ENCODE measurements at places on chromosomes 2 and 18.

DNA sequence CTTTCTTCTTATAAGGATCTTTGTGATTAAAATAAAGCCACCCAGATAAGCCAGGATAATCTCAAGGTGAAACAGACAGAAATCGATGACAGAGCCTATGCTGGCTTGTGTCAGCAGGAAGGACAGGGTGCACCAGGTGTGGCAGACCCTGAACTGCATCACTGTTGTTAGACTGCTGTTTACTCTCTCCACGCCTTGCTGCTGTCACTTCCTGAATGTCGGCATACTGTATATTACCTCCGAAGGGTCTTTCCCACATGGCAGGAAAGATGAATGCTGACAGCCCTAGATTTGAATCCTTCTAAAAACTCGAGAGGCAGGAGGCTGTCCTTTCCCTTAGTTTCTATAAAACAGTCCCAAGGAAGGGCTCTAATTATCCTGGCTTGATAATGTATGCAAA, 18.9 kb upstream of the TMEM163 start:
- no peak for DNase-seq

DNA sequence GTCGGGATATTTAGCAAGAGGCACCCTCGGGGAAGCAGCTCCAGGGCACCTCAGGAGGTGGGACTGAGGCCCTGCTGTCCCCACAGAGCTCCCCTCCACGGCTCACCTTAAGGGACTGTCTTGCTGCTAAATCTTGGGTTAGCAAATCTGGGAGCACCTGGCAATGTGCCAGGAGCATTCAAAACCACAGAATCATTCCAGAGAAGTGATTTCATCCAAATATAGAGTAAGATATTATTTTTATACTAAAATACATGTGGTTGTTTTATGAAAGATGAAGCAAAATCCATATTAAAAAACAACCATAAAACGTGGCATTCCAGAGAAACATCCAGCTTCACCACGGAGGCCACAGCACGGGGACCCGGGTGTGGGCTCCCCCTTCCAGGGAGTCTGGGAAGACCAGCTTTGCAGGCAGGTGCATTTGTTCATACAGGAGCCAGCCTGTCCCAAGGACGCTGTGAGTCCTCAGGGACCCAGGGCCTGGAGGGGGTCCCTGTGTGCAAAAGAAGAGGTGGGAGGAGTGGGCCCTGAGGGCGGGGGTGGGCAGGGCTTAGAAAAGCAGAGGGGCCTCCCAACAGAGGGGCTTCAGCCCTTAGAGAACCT, 16.3 kb downstream of the HS1BP3 start:
- DNase-seq: no peak

DNA sequence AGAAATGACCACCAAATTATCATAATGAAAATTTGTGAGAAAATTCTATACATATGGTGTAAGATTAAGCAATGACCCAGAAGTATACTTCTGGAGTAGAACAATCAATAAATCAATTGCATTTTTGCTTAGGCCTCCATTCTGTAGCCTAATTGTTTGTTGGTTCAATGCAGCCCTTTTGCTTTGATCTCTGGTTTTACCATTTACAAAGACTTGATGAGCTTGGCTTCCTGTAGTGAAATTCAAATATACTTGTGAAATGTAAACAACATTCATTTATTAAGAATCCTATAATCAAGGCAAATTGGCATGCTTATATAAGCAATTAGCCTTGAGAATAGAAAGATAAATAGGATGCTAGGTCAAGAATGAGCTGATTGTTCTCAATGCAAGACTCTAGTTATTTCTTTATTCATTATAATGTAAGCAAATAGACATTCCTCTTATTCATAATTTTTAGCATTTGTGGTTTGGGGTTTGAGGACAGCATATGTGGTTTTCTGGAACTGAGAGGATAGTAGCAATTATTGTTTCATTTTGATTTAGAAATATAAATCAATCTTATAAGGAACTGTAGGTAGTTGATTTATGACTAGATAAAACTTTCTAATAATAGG, 9.7 kb downstream of the FMNL2 start:
- DNase-seq: no peak

DNA sequence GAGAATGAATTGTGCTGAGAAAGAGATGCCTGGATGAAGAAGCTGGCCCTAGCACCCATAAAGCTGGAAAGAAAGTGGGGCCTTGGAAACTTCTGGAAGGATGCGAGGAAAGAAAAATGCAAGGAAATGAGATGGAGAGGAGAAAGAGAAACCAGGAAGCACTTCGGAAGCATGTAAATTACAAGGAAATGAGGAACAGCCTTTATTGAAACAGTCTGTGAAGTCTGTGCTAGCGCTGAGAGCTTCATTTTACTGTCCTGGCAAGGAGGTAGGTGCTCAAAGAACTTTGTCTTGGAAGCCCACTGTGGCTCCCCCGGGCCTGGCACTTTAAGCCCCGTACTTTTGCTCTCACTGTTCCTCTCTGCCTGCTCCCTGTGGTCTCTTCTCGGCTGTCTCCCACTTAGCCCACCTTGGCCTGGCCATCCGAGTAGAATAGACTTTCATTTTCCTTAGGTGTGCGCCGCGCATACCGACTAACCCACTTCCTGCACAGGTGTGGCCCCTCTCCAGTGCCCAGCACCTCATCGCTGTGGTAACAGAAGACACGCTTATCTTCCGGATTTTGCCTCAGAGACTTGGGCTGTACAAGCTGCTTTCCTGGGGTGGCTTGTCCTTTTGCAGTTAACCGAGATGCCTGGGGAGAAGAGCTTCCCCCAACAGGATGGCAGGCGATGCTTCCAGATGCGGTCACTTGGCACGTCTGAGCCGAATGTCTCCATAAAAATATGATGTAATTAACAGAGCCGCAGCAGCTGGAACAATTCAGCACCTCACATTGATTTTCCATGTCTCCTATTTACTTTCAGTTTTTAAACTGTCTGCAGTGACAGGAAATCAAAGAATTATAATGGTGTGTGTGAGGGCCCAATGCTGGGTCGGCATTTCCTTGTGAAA, 199.6 kb downstream of the HRH4 start:
- peak; percentile 11 for DNase-seq

DNA sequence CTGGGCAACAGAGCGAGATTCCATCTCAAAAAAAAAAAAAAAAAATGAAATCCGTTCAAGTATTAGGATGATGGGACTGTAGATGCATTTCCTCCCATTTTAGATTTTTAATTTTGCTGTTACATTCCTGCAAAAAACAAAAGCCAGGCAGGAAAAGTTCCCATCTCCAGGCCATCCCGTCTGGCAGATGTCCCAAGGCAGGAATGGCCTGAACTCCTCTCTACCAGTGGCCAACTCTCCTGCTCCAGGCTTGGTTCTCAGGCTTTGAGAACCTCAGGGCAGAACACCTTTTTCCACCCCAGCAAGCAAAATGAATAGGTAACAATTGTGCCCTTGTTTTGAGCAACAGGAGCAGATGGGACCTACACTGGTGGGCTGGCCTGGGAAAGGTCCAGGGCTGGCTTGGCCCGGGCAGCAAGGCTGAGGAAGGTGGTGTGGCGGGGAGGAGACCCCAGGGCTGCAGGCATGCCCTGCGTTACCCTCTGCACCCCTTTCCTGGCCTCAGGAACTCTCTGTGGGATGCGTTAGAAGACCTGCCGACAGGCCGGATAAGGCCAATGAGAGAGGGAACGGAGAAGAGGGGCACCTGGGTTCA, 86.0 kb downstream of the FAM210A start:
- DNase-seq: no peak

DNA sequence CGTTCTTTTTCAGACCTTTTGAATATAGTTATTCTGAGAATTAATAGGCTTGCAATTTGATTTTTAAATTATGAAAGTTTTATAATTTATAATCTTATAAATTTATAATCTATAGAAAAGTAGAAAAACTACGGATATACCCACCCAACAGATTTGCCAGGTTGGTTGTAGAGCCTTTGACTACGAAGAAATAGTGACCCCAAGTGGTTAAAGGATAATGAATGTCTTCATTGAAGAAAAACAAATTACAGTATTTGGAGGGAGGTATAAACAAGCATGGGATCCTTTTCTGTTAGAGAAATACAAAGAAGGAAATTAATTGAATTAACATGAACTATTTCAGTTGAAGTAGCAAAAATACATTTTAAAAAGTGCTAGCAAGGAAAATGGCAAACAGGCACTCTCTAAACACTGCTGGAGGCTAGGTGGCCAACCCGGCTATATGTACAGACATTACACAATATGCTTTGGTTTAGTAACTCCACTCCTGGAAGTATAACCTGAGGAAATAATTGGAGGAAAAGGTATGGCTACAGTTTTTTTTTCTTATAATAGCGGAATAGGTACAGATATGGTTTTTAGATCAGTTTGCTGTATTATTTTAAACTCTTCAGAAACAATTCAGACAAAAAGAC, 110.9 kb downstream of the MIB1 start:
- DNase-seq: peak; percentile 54

GRCh38 chr2:59684771-59685166, 868.7 kb downstream of the BCL11A start:
- no peak for DNase-seq

- DNase-seq: no peak
These were observed 401.6 kb upstream of the FSIP2 start for GRCh38 chr2:185337033-185337432.

DNA sequence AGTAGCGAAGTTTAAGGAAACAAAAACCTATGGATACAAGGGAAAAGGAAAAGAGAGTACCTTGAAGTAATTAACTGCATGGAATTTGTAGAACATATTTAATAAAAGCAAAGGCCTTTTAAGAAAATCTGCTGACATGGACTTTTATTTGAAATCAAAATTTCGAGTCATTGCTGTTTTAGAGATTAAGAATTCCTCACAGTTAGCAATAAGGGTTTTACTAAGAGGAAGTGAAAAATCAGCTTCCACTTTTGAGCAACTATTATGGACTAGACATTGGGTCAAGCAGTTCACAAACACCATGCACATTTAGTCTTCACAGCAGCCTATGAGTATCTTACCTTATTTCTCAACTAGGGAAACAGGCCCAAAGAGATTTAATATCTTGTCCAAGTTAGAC, 876.3 kb downstream of the BCL11A start:
- no peak for DNase-seq

DNA sequence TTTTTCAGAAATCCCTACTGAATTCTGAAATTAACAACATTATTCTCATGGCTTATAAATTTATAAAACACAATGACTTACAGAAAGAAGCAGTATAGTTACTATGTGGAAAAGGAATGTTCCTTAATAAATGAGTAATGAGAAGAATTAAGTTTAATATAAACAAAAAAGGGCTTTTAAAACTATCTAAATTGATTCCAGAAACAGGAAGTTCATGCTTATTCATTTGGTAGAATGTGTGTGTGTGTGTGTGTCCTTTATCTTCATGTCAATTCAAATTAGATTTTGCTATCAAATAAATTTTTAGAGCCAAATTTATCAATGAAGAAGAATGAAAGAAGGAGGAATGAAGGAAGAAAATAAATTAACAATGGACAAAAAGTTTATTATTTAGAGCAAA, 440.8 kb upstream of the LRRTM4 start:
- DNase-seq: no peak

- DNase-seq: no peak
These were observed 2.8 kb upstream of the STK25 start for GRCh38 chr2:241511091-241511741.

GRCh38 chr2:126878601-126879000, 20.1 kb upstream of the TEX51 start:
- no peak for DNase-seq

- DNase-seq: no peak
These were observed 66.0 kb downstream of the MYO3B start for GRCh38 chr2:170243898-170244297.

DNA sequence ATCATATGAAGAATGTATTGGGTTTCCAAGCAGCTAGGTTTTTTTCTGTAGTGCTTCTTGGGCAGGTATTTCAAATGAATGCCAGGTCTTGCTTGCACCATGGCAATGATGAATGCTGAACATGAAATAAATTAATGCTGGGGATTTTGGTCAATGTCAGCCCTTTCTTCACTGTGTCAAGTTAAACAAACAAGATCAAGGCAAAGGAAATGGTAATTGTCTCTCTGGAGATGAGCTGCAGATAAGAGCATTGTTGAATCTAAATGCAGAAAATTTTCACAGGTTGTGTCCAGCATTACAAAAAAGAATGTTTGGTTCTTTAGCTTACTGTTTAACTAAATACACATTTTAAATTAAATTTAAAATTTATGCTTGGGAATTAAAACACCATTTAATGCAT, 144.3 kb downstream of the GPD2 start:
- DNase-seq: no peak

GRCh38 chr2:83186105-83186760, 1272.8 kb downstream of the SUCLG1 start:
- no peak for DNase-seq

DNA sequence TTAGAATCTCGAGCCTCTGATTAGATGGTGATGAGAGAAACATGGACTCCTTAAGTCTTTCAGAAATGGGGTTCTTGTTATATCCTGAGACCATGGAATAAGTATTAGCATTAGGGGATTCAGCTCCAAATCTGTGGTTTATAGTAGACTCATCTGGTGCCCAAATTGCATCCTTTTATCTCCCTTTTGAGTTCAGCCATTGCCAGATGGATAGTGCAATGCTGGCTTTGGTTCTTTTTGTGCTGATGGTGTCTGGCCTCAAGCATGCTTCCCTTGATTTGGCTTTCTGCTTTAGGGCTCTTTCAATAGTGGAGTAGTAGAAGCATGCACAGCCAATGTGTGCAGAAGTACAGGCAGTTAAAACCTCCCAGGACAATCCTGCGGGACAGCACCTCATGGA, 306.4 kb downstream of the TSN start:
- no peak for DNase-seq

- no peak for DNase-seq
These were observed 432.4 kb downstream of the FBXO15 start for GRCh38 chr18:73715210-73715670.

- no peak for DNase-seq
These were observed 428.1 kb downstream of the MEIS1 start for GRCh38 chr2:66862885-66863650.

GRCh38 chr2:99726691-99727090, 236.9 kb upstream of the REV1 start:
- DNase-seq: no peak

DNA sequence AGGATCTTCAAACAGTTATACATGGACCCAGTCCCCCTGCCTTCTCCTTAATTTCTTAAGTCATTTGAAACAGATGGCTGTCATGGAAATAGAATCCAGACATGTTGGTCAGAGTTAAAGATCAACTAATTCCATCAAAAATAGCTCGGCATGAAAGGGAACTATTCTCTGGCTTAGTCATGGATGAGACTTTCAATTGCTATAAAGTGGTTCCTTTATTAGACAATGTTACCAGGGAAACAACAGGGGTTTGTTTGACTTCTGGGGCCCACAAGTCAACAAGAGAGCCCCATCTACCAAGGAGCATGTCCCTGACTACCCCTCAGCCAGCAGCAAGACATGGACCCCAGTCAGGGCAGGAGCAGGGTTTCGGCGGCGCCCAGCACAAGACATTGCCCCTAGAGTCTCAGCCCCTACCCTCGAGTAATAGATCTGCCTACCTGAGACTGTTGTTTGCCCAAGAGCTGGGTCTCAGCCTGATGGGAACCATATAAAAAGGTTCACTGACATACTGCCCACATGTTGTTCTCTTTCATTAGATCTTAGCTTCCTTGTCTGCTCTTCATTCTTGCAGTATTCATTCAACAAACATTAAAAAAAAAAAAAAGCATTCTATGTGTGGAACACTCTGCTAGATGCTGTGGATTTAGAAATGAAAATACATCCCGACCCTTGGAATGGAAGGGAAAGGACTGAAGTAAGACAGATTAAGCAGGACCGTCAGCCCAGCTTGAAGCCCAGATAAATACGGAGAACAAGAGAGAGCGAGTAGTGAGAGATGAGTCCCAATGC, 4.6 kb downstream of the TTR start:
- no peak for DNase-seq

GRCh38 chr2:9690252-9690651, 59.5 kb upstream of the YWHAQ start:
- no peak for DNase-seq
